Skin of body (tissue), 3 donors: ENCODE measurements at places on chromosomes 7 and 10. TPM values are rescaled to one million over a fixed set of nuclear protein-coding genes. Genes with fewer than 3 reads are reported as not detected.

Gene INA
- 0.99 TPM for total RNA-seq

Gene ADCYAP1R1
- total RNA-seq, result 3.9 TPM

Gene ANKRD2
- 6.4 TPM for total RNA-seq

Gene TET1
- total RNA-seq, result 23.6 TPM

Gene TAS2R60
- total RNA-seq, result not detected

Gene HIP1
- 11.8 TPM for total RNA-seq

Gene ZNF467
- 3.6 TPM for total RNA-seq

Gene ACSL5
- total RNA-seq, result 10.1 TPM

Gene ELFN1
- 3.1 TPM for total RNA-seq

Gene STEAP1B
- 2.0 TPM for total RNA-seq

Gene LDB1
- total RNA-seq, result 39.3 TPM

Gene MMP21
- total RNA-seq, result 0.20 TPM

Gene ZNF138
- 16.0 TPM for total RNA-seq

Gene CUL1
- total RNA-seq, result 36.7 TPM

Gene SLC26A5
- 0.20 TPM for total RNA-seq

Gene ASZ1
- not detected for total RNA-seq

Gene MUC12
- not detected for total RNA-seq

Gene GIMAP8
- 5.4 TPM for total RNA-seq

Gene SH2D4B
- total RNA-seq, result 0.20 TPM

Gene PNLIPRP1
- total RNA-seq, result not detected

Gene PRPS1L1
- not detected for total RNA-seq

Gene LARP4B
- total RNA-seq, result 36.5 TPM

Gene DRGX
- 0.20 TPM for total RNA-seq

Gene LBX1
- total RNA-seq, result 0.20 TPM

Gene CCL24
- total RNA-seq, result 1.2 TPM

Gene EGR2
- total RNA-seq, result 14.9 TPM

Gene GHRHR
- not detected for total RNA-seq

Gene CD36
- total RNA-seq, result 589 TPM
